IPS DF 19.7 (cell line): ENCODE measurements at places on chromosomes 4 and X.
A peak's percentile ranks its signal among the peaks of the same experiment; 100 is the strongest.

- DNase-seq, result no peak
Measured at GRCh38 chr4:41485041-41485440, 52.9 kb upstream of the LIMCH1 start.

- DNase-seq, result peak; percentile 7
Measured at GRCh38 chrX:106898462-106898861, 4.7 kb downstream of the RIPPLY1 start.

DNA sequence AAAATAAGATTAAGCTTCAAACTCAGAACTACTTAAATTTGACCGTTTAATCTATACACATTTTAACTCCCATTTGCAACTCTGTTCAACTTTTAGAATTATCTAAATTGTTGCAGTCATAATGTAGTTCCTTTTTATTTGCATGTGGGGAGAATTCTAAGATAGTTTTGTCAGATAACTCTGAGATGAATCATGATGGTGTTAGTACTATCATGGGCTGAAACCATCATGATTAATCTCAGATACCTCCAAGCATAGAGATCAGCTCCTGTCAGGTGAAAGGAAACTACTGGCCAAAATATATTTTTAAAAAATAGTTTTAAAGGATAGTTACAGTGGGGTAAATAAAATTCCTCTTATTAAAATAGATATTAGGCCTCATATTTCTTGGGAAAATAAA lies 39.0 kb downstream of the FBXO8 start:
- no peak for DNase-seq

GRCh38 chrX:88586317-88586716 lies 160.7 kb upstream of the CPXCR1 start:
- DNase-seq, result no peak

DNA sequence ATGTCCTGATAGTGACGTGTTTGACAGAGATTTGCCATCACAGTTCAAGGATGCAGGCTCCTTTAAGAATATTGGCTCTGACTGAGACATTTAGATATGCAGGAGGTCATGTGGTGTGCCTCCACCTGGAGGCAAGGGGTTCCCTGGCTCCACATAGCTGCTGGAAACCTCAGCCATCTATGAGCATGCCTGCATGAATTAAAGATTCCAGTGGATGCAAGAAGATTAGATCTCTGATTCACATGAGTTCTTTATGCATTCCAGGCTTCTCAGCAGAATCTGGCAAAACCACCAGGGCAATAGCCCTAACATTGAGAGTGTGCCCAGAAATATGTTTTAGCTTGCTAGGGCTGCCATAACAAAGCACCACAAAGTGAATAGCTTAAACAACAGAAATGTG lies 298.5 kb upstream of the AADAT start:
- no peak for DNase-seq

DNA sequence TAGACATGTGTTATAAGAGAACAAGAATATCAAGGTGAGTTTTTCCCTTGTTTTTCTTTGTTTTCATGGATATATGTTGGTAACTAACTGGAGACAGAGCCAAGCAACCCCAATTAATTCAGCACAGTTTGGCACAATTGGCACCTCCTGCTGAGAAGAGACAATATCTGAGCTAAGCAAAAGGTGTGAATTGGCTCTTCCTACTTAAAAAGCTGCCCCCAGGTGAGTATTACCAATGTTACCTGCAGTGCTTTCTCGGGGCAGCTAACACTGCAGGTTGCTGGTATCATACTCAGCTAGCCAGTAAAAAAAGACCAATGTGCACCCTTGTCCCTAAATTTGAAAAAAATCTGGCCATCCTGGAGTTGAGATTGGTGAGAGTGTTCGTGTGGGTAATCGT lies 871.2 kb upstream of the TENM3 start:
- no peak for DNase-seq

DNA sequence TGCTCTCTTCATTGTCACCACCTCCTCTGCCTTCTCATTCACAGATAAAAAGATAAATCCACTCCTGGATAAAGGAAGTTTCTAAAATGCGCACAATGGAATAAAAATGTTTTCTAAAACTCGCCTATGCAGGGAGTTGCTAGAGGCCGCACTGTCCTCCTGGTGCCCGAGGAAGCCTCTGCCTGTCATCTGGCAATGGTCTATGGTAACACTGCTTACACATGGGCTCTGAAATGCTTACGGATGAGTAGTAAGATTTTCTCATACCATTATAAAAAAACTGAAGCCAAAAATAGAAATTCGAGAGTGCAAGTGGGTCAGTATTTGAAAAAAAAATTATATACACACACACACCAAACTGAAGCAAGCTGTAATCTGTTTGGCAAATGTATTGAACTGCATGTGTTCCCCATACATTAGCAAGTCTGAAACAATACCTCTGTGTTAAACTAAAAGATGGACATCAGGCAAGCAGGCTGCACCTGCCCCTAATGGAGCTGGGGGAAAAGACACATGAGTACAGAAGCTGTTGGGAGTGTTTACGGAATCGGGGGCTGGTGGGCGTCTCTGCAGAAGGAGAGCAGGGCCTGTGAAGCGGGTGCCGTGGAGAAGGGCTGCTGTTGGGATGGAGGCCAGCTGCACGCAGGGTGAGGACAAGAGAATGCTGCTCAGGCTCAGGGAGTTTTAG lies 103.3 kb upstream of the FAT1 start:
- no peak for DNase-seq

DNA sequence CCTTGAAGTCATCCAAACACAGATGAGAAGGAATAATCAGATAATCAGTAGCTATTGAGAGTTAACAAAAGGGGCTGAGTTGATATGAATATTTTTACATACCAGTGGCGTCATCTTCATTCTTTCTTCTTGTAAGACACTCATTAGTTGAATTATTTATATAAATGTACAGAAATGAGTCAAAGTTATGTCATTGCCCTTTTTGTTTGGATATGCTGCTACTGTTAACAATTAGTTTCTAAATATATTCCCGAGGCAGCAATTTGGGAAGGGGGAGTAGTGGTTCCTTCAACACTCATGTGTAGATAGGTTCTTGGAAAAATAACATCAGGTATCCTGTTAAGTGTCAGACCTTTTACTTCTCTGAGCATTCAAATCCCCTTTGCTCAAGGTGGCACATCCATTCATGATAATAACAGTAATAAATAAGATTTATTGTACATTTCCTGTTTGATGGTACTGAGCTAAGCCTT lies 436.6 kb downstream of the SPRY1 start:
- no peak for DNase-seq

- no peak for DNase-seq
Measured at GRCh38 chrX:115642895-115643530, 82.0 kb downstream of the PLS3 start.

- no peak for DNase-seq
Measured at GRCh38 chr4:48247878-48248558, 21.6 kb downstream of the TEC start.

- no peak for DNase-seq
Measured at GRCh38 chr4:122334828-122335227, 44.0 kb upstream of the ADAD1 start.

DNA sequence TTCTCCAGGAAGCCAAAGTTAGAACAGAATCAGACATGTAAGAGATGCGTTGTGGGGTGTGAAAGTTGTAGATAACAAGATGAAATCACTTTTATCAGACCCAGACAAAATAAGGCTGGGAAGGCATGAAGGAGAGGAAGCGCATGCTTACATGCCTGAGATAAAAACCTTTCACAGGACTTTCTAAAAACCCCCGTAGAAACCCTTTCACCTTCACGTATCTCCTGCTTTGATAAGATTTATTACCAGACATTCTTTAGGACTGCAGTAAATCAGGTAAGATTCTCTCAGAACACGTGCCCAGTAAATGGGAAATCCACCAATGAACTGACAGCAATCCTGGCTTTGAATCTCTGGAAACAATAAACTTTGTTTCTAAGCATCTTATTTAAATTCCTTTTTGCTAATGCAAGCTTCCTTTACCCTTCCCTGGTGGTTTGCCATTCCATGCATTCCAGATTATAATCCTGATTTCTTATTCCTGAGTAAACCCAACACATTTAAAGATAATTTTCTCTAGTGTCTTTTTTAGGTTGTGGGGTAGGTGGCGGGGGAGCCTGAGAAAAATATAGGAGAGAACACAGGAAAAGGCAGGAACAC lies 254.6 kb upstream of the LDB2 start:
- DNase-seq, result no peak

GRCh38 chr4:167903291-167903721 lies 189.0 kb upstream of the ANXA10 start:
- no peak for DNase-seq

GRCh38 chr4:186266729-186267456 lies 904 bp downstream of the F11 start:
- DNase-seq, result no peak

DNA sequence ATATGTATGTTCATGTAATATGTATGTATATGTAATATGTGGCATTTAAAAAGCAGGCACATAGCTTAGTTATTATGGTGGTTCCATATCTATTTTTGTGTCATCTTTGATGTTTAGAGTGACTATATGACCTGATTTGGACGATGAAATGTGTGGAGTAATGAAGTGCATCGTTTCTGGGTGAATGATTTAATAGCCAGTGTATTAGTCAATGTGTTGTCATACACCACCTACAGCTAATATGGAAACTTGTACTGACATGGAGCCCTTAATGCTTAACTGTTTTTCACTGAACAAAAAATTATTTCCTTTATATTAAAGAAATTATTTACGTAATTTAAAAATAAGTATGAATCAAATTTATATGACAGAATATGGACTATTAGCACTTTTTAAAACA lies 292.3 kb upstream of the FSTL5 start:
- DNase-seq, result no peak

GRCh38 chr4:33658971-33659370 lies 2585.3 kb downstream of the ARAP2 start:
- DNase-seq, result no peak

DNA sequence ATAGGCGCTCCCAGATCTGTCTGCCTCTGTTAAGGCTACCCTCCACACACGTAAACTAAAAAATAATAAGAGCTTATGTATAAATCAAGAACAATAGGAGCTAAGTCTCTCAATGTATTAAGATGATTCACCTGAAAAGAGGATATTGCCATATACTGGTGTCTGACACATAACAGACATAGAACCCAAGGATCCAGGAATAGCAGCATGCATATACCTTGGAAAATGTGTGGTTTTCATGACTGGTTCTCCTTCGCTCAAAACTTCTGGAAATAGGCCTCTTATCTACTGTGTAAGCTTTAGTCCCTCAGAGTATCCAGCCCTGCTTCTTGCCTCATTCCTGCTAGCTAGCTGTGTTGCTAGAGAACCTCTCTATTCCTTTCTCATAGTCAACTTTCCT lies 203.7 kb upstream of the SLITRK2 start:
- no peak for DNase-seq

GRCh38 chr4:15558561-15558960 lies 88.9 kb downstream of the CC2D2A start:
- DNase-seq, result no peak

DNA sequence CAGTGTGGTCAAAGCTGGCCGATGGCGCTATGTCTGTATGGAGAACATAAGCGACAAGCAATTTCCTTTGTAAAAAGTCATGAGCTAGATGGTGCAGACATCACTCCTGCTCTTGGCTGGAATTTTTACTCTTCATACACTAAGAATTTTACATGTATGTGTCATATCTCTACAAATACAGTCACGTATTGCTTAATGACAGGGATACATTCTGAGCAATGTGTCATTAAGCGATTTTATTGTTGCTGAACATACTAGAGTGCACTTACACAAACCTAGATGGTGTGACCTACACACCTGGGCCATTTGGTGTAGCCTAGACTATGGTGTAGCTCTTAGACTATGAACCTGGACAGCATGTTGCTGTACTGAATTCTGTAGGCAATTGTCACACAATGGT lies 185.4 kb downstream of the SOWAHB start:
- no peak for DNase-seq

DNA sequence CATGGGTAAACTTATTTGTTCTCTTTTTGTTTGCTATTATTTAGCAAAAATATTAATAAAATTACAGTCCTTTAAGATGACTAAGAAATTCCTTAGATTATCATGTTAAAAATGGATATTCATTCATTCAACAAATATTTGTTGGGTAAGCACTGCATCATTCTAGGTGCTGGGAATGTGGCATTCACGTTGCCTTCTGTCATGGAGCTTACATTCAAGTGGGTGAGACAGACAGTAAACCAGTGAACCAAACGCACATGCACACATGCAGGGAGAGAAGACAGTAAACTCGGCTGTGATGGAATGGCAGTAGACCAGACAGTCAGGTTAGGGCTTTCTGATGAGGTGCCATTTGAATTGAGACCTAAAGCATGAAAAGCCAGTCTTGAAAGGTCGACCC lies 91.8 kb downstream of the STOX2 start:
- DNase-seq, result no peak

DNA sequence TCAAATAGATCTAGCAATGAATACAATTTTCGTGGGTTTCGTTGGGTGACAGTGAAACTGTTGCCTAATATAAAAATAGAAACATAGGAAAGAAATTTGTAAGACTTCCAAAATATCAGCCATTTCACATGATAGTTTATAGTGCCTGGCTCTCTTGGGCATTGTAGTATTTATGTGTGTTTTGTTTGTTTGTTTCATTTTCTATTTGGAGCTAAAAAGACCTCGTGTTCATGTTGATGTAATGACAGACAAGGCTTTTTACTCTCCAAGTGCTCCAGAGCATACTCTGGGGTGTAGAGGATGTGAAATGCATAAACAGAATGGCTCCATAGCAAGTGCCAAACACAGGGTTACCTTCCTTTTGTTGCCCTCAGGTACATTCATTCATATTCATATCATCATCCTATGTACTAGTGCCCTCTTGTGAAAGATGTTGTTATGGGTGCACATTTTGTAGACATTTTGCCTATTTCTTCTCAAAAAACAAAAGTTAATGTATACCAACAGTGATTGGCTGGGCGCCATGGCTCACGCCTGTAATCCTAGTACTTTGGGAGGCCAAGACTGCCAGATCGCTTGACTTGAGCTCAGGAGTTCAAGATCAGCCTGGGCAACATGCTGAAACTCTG lies 100.7 kb upstream of the AMOT start:
- DNase-seq, result no peak

- DNase-seq, result peak; percentile 7
Measured at GRCh38 chrX:13898083-13898482, 81.2 kb upstream of the GPM6B start.

GRCh38 chr4:102196221-102196620 lies 149.1 kb downstream of the SLC39A8 start:
- no peak for DNase-seq

DNA sequence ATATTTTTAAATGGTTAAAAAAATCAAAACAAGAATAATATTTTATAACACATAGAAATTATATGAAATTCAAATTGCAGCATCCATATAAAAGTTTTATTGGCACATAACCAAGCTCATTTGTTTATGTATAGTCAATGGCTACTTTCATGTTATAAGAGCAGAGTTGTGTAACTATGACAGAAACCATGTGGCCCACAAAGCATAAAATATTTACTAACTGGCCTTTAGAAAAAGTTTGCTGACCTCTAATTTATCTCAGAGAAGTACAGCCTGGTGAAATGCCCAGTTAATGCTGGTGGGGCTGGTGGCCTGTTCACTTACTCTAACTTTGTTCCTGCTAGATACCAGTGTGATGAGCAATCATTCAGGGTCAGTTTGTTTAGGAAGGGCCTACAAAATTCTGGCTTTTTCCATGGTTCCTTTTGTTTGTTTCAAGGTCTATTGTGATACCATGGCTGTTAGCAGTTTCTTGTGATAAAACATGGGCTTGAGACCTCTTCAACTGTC lies 104.6 kb downstream of the PPP1R2C start:
- DNase-seq, result no peak
